Left lung (tissue), 14 donors: ENCODE measurements at places on chromosomes 1 and 21. TPM values are rescaled to one million over a fixed set of nuclear protein-coding genes. Genes with fewer than 3 reads are reported as not detected.

The CXADR gene
- polyA plus RNA-seq, result 27.8 TPM

The SEC16B gene
- polyA plus RNA-seq, result 3.2 TPM

The GNG4 gene
- 2.5 TPM for polyA plus RNA-seq

The LCE1C gene
- not detected for polyA plus RNA-seq

The POMGNT1 gene
- polyA plus RNA-seq, result 68.2 TPM

The AQP10 gene
- 0.21 TPM for polyA plus RNA-seq

The NTNG1 gene
- polyA plus RNA-seq, result 26.7 TPM

The ATP1A1 gene
- 257 TPM for polyA plus RNA-seq

The FCRL2 gene
- not detected for polyA plus RNA-seq

The TRIM33 gene
- 64.2 TPM for polyA plus RNA-seq

The AIRE gene
- polyA plus RNA-seq, result not detected

The RAB25 gene
- 69.8 TPM for polyA plus RNA-seq

The LAMB3 gene
- polyA plus RNA-seq, result 79.7 TPM

The ELF3 gene
- polyA plus RNA-seq, result 111 TPM

The JAM2 gene
- polyA plus RNA-seq, result 41.8 TPM

The NCAM2 gene
- polyA plus RNA-seq, result 4.2 TPM

The SLC30A10 gene
- polyA plus RNA-seq, result not detected

The YTHDF2 gene
- polyA plus RNA-seq, result 73.9 TPM

The LRRC38 gene
- polyA plus RNA-seq, result not detected

DNA sequence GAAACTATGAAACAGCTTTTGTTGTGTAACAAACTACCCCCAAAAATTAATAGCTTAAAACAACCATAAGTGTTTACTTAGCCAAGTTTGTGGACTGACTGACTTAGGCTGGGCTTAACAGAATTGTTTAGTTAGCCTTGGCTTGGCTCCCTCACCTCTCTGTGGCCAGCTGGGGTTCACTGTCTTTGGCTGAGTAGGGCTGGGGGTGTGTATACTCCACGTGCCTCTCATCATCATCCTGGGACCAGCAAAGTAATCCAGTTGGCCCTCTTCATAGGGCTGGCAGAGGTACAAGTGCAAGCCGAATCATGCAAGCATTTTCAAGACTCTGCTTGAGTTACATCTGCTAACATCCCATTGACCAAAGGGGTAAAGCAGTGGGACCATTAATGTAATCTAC, 252.3 kb downstream of the BRINP2 start:
- H3K27me3 ChIP-seq, result no peaks in the 10 kb centered on the region
- DNase-seq, result peak; percentile 1
- no peaks in the 10 kb centered on the region for H3K4me1 ChIP-seq
- no peak overlapping the region for H3K4me3 ChIP-seq
- no peaks in the 10 kb centered on the region for H3K36me3 ChIP-seq
- H3K27ac ChIP-seq, result no peak overlapping the region

- H3K36me3 ChIP-seq, result no peaks in the 10 kb centered on the region
- no peak overlapping the region for H3K4me3 ChIP-seq
- no peaks in the 10 kb centered on the region for H3K4me1 ChIP-seq
- no peak overlapping the region for H3K27ac ChIP-seq
Measured at GRCh38 chr1:154712166-154712810, 104.3 kb upstream of the ADAR start.

DNA sequence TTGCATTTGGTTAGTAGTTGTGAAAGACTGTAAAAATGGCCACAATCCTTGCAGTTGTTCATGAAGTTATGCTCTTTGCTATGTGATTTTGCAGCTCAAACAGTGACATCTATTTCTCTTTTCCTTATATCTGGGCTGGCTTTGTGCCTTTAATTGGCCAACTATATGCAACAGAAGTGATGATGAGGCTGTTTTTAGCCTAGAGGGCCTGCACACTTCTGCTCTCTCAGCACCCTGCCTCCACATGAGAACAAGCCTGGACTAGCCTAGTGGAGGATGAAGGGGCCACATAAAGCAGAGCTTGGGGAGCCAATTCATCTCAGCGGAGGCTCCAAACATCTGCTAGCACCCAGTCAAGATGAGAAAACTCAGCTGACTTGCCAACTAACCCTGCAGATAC, 339.8 kb downstream of the OMA1 start:
- no peaks in the 10 kb centered on the region for H3K4me1 ChIP-seq
- H3K36me3 ChIP-seq, result no peaks in the 10 kb centered on the region
- DNase-seq, result no peak
- no peaks in the 10 kb centered on the region for H3K27me3 ChIP-seq
- H3K4me3 ChIP-seq, result no peak overlapping the region
- H3K27ac ChIP-seq, result no peak overlapping the region

DNA sequence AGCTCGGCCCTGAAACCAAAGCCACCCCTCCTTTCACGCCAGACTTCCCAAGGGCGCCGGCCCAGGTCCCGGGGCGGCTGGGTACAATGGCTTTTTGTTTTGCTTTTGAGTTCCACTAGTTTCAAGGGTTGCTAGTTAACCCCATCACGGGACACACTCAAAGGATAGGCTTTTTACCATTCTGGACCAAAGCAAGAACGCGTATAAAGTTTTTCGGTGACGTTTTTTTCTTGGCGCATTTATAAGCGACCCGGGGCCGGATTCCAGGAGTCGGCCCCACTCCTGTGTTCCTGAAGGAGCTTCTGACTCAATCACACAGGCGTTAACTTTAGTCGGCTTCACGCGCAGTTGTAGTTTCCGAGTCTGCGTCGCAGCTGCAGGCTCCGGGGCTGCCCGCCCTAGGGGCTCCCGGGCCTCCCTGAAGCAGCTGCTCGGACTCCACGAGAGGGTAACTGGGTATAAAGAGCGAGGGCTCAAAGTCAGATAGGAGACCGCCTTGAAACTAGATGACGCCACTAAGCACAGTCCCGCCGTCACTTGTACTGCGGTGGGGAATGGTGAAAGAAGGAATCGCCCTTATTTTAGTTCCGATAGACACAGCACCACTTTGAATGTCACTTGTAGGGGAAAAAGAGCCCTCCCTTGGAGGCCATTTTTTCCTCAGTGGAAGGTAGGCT, 707 bp upstream of the KLHL21 start:
- DNase-seq, result peak; percentile 81
- H3K36me3 ChIP-seq, result no peaks in the 10 kb centered on the region
- no peaks in the 10 kb centered on the region for H3K27me3 ChIP-seq
- peak overlapping the region; percentile 52 for H3K4me3 ChIP-seq
- H3K27ac ChIP-seq, result peak overlapping the region; percentile 99

DNA sequence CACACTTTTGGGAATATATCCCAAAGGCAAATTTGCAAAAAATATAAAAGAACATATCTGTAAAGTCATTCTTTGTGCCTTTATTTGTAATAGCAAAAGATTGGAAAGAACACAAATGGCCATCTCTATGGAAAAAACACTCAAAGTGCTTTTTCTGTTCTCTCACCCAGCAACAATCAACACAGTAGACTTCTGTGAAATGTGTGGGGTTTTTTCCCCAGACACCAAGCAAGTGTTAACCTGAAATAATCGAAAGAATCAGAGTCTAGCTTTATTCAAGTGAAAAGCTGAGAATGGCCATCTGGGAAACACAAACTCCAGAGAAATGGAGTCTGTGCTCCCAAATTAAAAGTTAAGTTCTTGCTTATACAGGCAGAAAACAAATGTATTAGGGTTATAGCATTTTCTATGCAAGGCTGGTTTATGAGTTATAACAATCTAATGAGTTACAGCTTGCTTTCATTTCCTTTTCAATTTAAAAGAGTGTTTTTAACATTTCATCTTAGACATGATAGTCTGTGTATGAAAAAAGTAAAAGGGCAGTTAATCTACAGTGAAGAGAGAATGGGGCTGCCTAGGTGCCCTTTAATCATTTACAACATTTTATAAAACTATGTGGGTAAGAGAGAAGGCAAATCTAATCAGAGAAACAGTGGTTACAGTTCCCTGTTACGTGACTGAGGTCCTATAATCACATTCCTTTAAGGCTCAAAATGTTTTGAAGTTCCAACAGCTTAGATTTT, 46.6 kb downstream of the SLC30A7 start:
- peaks cover 8% of the 10 kb centered on the region for H3K4me1 ChIP-seq
- no peaks in the 10 kb centered on the region for H3K27me3 ChIP-seq
- H3K4me3 ChIP-seq, result no peak overlapping the region
- H3K27ac ChIP-seq, result no peak overlapping the region
- H3K36me3 ChIP-seq, result no peaks in the 10 kb centered on the region
- DNase-seq, result no peak

DNA sequence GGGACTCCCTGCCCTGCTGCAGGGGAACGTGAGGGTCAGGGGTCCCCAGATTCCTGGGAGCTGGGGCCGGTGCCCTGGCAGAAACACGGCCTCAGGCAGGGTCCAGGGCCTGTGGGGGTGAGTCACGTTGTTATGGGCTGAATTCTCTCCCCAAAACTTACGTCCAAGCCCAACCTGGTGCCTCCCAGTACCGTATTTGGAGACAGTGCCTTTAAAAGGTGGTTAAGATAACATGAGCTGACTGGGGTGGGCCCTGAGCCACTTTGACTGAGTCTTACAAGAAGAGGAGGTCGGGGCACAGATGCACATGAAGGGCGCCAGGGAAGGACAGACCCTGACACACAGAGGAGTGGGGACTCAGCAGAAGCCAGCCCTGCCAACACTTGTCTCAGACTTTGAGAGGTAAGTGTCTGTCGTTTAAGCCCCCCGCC, 99.9 kb downstream of the WDR4 start:
- no peak overlapping the region for H3K27ac ChIP-seq
- DNase-seq, result no peak
- H3K4me3 ChIP-seq, result no peak overlapping the region
- peaks cover 7% of the 10 kb centered on the region for H3K27me3 ChIP-seq
- peaks cover 27% of the 10 kb centered on the region for H3K4me1 ChIP-seq
- no peaks in the 10 kb centered on the region for H3K36me3 ChIP-seq

- peaks cover 6% of the 10 kb centered on the region for H3K4me1 ChIP-seq
- no peak for DNase-seq
- H3K27ac ChIP-seq, result peak overlapping the region; percentile 86
- no peaks in the 10 kb centered on the region for H3K27me3 ChIP-seq
- peak overlapping the region; percentile 74 for H3K4me3 ChIP-seq
- H3K36me3 ChIP-seq, result peaks cover 30% of the 10 kb centered on the region
Measured at GRCh38 chr21:32611471-32611997, 643 bp downstream of the CFAP298 start.

DNA sequence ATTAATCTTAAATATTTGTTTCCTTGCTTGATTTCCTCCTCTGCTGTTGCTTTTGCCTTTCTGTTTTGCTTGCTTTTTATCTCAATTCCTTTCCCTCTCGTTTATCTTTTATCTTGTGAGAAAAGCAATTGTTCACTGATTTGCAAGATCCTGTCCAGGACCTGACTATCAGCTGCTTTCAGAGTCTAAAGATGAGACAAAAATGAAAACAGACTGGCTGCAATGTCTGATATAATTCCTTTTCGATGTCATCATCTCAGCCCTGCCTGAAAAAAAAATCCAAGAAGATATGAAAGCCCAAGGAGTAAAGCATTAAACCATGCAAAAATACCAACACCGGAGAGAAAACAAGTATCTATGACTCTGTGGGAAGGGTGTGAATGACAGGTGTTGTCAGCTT, 225.5 kb downstream of the PATJ start:
- H3K27ac ChIP-seq, result no peak overlapping the region
- H3K4me3 ChIP-seq, result no peak overlapping the region
- no peaks in the 10 kb centered on the region for H3K36me3 ChIP-seq

DNA sequence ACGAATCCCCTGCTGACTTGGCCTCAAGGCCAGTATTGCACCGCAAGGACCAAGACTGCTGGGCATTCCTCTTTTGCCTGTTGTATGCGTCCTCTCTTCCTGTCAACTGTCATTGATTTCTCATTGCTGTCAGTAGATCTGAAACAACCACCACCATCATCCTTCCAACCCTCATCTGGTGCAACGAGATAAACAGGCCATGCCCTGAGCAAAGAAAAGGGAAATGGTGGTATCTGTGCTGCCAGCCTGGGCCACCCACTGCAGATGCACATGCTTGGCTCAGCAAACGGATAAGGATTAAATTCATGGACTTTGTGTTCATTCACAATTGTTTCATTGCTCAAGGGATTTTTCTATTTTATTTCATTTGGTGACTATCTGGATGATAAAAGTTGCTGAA, 13.6 kb downstream of the OXCT2 start:
- H3K4me3 ChIP-seq, result no peak overlapping the region
- no peaks in the 10 kb centered on the region for H3K27me3 ChIP-seq

DNA sequence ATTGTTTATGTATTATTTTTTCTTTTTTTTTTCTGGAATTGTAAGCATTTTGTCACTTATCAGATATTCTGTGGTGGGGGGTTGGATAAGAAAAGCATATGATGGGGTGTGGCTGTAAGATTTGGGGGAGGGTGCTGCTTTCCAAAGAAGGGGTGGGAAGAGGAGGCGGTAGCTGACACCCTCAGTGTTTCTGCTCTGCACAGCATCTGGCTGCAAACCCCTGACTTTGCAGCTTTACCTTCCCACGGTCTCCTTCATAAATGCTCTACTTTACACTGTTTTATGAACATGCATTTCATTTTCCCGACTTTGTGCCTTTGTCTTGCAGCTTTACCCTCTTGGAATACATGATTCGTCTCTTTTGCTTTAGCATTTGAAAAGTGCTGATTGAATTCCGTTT, 7.6 kb downstream of the FMN2 start:
- H3K27me3 ChIP-seq, result peaks cover under 1% of the 10 kb centered on the region
- H3K4me3 ChIP-seq, result no peak overlapping the region
- no peak for DNase-seq
- H3K27ac ChIP-seq, result no peak overlapping the region
- H3K4me1 ChIP-seq, result no peaks in the 10 kb centered on the region

- H3K36me3 ChIP-seq, result peaks cover 23% of the 10 kb centered on the region
- peak overlapping the region; percentile 46 for H3K27ac ChIP-seq
- no peak for DNase-seq
- H3K4me1 ChIP-seq, result peaks cover 42% of the 10 kb centered on the region
- no peak overlapping the region for H3K4me3 ChIP-seq
Measured at GRCh38 chr1:113792986-113793385, 19.3 kb downstream of the RSBN1 start.

GRCh38 chr1:246293366-246294121, 213.5 kb downstream of the SMYD3 start:
- H3K27me3 ChIP-seq, result no peaks in the 10 kb centered on the region
- DNase-seq, result no peak
- no peaks in the 10 kb centered on the region for H3K36me3 ChIP-seq
- no peak overlapping the region for H3K27ac ChIP-seq

GRCh38 chr21:31416465-31416864, 72.4 kb upstream of the TIAM1 start:
- DNase-seq, result no peak
- no peaks in the 10 kb centered on the region for H3K4me1 ChIP-seq
- H3K4me3 ChIP-seq, result no peak overlapping the region
- H3K27me3 ChIP-seq, result no peaks in the 10 kb centered on the region
- no peaks in the 10 kb centered on the region for H3K36me3 ChIP-seq

GRCh38 chr1:23803674-23804073, 3.1 kb upstream of the GALE start:
- peaks cover 21% of the 10 kb centered on the region for H3K36me3 ChIP-seq
- H3K27me3 ChIP-seq, result no peaks in the 10 kb centered on the region
- no peak for DNase-seq
- H3K4me1 ChIP-seq, result peaks cover 14% of the 10 kb centered on the region

DNA sequence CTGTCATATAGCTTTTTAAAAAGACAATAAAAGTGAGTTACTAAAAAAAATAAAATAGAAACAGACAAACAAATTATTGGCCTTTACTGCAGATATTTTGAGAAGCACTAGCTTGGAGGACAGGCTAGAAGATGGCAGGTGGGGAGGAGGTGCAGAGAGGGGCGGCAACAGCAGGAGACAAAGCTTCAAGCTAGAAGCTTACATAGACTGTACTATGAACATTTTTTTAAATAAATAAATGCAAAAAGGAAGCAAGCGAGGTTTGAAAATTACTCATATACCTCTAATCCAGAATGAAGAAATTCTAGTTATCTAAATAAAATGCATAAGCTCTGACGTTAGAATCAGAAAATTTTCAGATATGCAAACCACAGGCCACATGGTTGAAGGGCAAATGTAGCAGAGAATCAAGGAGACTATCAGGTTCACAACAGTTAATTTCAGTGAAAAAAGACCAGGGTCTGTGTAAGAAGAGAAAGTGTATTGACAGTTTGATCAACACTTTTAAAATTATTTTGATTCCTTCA, 54.9 kb downstream of the NRIP1 start:
- no peaks in the 10 kb centered on the region for H3K36me3 ChIP-seq
- no peaks in the 10 kb centered on the region for H3K27me3 ChIP-seq
